ENCODE measurements at places on chromosomes 3 and 15.

- no peak for DNase-seq
These were observed 109.6 kb upstream of the ARHGEF3 start for GRCh38 chr3:56911363-56911762.

DNA sequence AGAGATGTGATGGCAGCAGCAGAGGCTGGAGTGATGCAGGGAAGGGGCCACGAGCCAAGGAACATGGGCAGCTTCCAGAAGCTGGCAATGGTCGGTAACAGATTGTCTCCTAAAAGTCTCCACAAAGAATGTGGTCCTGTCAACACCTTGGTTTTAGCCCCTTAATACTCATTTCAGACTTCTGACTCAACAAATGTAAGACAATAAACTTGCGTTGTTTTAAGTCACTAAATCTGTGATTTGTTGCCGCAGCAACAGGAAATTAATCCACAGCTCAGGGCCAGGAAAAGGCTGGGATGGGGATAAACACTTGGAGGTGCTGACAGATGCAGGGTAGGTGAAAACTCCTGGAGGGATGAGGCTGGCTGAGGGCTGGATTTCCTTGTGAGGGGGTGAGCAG lies 69.9 kb downstream of the OXNAD1 start:
- no peak for DNase-seq

DNA sequence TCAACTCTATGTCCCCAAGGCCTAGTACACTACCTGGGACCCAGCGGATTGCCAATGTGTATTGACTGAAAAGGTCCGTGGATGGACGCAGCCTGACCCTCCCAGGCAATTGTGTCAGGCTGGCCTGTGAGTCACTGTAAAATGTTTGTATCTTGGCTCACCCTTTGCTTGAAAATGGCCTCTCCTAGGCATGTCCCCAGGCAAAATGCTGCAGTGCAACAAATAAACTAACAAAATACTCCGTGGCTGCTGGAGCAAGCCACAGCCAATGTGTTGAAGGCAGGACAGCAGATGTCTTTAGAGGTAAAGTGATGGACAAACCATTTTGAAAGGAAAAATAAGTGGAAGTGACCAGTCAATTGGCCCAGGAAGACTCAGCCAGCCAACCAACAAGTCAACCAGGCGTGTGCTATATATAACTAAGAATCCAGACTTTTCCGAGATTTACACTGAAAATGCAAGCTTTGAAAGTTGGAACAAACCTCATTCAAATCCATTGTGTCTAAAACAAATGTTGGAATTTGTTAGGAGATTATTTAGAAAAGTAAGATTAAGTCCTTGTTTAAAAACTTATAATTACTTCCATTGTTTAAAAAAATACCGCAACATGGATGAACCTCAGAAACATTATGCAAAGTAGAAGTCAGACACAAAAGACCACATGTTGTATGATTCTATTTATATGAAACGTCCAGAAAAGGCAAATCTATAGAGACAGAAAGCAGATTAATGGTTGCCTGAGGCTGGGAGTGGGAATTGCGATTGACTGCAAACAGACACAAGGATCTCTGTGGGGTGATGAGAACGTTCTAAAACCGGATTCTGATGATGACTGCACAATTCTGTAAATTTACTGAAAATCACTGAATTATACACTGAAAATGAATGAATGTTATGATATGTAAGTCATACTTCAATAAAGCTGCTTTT lies 191.2 kb downstream of the TLE3 start:
- DNase-seq = no peak

GRCh38 chr15:37900326-37901221 lies 33.9 kb upstream of the TMCO5A start:
- no peak for DNase-seq

- no peak for DNase-seq
These were observed 63.3 kb upstream of the STRIT1 start for GRCh38 chr3:155356594-155357370.

- DNase-seq = no peak
These were observed 213.7 kb upstream of the NR2E3 start for GRCh38 chr15:71596672-71597071.

- DNase-seq = no peak
These were observed 313.4 kb downstream of the SQOR start for GRCh38 chr15:45948181-45948621.

GRCh38 chr3:29406291-29406832 lies 125.5 kb downstream of the RBMS3 start:
- no peak for DNase-seq

GRCh38 chr3:37326801-37327200 lies 152.4 kb upstream of the LRRFIP2 start:
- no peak for DNase-seq

DNA sequence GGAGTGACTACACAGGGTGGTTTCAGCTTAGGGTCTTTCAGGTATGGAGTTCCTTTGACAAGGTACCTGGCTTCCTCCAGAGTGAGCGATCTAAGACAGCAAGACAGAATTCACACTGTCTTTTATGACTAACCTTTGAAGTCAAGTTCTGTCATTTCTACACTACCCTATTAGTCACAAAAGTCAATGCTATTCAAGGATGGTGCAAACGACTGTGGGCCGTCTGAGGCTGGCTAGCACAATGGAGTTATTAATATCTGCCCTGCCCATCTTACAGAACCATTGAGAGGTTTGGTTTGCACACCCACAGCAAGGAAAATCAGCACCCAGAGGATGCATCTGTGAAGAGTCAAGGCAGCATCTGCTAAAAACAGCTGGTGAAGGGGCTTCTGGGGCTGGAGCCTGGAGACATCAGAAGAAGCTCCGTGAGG lies 62.9 kb upstream of the XCR1 start:
- DNase-seq = no peak

DNA sequence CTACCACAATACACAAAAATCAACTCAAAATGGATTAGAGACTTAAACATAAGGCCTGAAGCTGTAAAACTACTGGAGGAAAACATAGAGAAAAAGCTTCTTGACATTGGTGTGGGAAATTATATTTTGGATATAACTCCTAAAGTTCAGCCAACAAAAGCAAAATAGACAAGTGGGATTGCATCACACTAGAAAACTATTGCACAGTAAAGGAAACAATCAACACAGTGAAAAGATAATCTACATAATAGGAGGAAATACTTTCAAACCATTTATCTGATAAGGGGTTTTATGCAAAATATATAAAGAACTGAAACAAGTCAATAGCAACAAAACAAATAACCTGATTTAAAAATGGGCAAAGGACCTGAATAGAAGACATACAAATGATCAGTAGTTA lies 37.6 kb upstream of the TP63 start:
- no peak for DNase-seq

- DNase-seq = no peak
These were observed 28.1 kb downstream of the PARP16 start for GRCh38 chr15:65258375-65259262.

DNA sequence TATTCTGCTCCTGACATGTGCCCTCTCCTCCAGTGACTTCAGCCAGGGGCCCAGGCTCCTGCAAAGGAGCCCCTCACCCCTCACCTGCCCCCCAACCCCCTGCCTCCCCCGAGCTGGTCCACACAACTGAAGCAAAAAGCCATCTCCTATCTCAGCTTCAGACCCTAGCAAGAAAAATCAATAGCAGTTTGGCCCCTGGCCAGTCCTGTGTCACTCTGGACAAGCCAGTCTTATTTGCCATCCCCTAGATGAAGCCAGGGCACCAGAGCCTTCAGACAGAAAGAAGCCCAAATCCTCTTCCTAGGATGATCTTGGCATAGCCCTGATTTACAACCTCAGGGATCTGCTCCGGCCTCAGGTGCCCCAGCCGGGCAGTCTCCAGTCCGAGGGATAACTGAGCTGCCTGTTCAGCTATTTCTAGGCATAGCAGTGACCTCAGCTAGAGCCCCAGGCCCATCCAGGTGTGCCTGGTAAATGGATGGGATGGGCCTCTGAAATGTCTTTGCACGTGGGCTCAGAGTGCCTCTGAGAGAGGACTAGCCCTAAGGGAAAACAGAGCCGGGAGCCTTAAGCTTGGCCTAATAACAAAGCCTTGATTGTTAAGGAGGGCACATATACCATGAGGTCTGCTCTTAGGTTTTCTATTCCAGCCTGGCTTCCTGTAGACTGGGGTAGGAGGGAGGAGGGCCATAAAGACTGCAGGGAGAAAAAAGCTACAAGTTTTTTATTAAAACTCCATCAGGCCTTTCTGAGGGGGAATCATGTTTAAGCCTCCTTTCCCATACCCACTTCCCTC lies 242.0 kb downstream of the SHQ1 start:
- no peak for DNase-seq

- no peak for DNase-seq
These were observed 178.7 kb upstream of the MCTP2 start for GRCh38 chr15:94052711-94053110.

GRCh38 chr3:48343432-48343831 lies 10.0 kb upstream of the SPINK8 start:
- DNase-seq = no peak

DNA sequence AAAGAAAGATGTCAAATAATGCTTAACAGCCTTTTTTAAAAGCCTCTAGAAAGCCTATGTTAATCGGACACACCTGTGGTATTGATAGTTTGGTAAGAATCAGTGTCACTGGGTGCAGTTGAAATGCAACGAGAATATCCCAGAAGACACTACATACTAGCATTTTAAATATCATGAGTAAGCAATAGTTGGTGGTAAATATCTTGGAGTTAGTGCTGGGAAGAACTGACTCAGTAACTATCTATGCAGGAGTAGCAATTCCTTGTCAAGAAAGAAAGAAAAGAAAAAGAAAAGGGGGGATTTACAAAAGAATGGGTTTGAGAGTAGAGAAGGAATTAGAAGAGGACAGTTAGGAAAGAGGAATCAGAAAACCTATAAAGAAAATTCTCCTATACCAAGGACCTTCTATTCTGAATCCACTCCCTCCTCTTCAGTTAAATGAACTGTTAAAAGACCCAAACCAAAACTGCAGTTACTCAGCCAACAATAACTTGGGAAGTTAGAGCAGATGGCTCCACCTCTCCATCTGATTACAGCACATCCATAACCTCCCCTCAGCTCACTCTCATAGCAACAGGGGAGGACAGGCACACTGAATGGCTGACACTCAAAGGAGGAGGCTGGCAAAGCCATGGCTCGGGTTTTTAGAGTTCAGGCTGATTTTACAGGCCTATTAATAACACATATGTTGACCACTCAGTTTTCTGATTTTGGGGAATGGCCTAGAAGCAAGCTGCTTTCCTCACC lies 207.6 kb upstream of the MDFIC2 start:
- DNase-seq = no peak

DNA sequence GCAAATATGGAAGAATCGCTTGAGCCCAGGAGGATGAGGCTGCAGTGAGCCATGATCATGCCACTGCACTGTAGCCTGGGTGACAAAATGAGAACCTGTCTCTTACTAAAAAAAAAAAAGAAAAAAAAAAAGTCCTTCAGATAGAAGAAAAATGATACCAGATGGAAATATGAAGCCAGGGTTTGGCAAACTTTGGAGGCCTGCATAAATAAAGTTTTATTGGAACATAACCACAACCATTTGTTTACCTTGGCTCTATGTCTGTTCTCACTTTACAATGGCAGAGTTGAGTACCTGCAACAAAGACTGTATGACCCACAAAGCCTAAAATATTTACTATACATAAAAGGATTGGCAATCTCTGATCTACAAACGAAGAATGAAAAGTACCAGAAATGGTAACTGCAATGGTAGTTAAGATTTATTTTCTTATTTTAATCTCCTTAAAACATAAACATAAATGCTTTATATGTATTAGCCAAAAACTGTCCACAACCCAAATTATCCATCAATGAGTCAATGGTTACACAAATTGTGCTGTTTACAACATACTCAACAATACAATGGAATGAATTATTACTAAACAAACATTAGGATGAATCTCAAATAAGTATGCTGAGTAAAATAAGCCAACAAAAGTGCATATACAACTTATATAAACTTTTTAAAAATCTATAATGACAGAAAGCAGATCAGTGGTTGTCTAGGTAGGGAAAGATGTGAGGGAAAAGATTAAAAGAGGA lies 41.8 kb downstream of the GOLGB1 start:
- DNase-seq = no peak

DNA sequence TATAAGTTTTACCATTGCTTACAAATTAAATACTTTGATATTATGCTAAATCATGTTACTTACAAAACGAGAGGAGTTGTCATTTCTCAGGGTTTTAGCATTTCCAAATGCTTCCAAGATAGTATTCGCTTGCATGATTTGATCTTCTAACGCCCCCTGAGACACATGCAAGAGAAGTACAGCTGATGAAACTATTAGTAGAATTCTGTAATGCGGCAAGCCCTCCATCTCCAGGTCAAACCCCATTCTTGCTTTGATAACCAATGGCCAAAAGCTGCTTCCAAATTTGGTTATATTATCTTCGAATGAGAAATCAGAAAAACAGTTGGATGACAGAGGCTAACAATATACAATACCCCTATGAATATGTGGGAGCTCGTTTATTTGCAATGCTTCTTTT lies 14.7 kb downstream of the MYH15 start:
- DNase-seq = no peak

DNA sequence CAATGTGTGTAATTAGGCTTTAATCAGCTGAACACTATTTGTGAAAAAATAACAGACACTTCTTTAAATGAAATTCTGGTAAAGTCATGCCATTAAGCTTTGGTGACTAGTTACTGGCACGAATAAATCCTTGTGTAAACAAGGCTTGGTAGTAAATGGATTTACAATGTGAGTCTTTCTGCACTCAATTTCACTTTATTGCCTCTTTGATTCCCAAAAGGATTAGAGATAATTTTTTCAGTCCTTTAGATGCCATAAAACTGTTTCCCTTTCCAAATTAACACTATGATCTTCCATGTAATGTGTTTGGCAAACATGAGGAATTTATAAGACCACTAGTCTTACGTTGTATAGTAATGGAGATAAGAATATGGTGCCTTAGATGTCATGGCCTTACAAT lies 339.5 kb upstream of the DNAJC19 start:
- DNase-seq = no peak

GRCh38 chr3:138692152-138692551 lies 83.6 kb downstream of the FAIM start:
- DNase-seq = no peak

GRCh38 chr3:73080216-73080966 lies 18.9 kb downstream of the EBLN2 start:
- DNase-seq = peak; percentile 4

GRCh38 chr3:37531066-37531720 lies 330.5 kb upstream of the CTDSPL start:
- no peak for DNase-seq

GRCh38 chr3:45367453-45367871 lies 20.9 kb upstream of the LARS2 start:
- no peak for DNase-seq

DNA sequence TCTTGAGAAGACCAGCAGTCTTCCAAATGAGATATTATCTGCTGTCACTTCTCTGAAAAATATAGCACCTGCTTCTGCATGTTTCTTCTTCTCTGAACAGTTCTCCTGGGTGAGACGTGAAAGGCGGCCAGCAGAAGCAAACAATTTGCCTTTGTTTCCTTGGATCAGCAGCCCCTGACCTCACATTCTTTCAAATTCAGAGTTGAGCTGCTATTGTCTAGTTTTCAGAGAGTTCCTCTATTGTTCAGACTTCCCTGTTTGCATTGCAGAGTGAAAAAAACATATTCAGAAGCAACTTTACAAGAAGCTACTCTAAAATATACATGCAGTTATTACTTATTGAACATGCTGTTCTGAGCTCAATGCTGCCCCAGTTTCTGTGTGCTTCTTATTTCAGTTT lies 653.6 kb downstream of the NAALADL2 start:
- no peak for DNase-seq
